ENCODE measurements at places on chromosomes 3 and 15.

GRCh38 chr3:115833074-115833473, 209.8 kb downstream of the GAP43 start:
- DNase-seq: no peak

DNA sequence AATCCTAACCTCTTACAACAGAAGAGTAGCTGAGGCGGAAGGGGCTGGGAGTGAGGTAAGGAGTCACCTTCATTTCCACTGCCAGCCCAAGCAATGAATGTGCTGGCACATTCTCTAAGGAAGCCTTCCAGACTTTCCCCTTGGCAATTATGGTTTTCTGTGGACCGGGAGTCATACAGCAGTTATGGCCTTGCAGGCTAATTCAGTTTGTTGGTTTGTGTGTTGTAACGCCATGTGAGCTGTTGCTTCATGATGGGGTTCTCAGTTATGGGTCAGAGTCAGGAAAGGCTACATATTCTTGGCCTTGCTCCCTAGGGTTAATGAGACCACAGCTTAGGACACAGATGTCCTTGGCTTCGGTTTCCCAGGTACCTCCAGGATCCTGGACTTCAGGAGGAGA, 137.0 kb downstream of the ADAMTS17 start:
- no peak for DNase-seq

- DNase-seq: no peak
These were observed 244.2 kb upstream of the EPHA3 start for GRCh38 chr3:88863196-88863595.

DNA sequence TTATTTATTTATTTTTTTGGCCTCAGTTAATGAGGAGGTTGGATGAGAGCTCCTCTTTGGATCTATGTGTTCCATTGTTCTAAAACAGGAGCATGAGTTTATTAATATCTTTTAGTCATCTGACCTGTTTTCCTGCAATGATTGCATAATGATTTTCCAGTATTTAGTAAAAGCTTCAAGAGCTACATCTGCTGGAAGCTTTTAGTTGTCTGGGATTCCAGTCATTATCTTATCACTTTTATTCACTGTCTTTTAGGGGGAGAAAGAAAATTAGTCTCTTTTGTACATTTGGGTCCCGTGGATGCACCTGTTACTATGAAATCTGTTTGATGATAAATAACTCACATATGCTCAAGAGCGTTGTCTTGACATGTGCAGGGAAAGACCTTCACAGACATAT, 1270.0 kb downstream of the ROBO1 start:
- no peak for DNase-seq

DNA sequence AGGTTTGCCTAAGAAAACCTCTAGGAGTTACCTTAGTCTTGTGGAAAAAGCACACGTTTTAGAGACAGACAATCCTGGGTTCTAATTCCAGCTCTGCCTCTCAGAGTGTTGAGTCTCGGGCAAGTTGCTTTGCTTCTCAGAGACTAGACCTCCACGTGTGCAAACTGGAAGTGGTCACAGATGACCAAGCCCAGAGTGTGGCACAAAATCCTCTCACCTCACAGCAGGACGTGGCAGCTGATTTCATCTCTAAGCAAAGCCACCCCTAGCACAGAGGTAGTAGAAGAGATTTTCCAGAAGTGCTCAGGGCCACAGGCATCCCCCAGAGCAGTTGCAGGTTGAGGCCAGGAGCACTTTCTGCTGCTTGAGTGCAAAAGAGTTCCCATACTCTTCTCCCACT, 79.2 kb downstream of the CD47 start:
- no peak for DNase-seq

DNA sequence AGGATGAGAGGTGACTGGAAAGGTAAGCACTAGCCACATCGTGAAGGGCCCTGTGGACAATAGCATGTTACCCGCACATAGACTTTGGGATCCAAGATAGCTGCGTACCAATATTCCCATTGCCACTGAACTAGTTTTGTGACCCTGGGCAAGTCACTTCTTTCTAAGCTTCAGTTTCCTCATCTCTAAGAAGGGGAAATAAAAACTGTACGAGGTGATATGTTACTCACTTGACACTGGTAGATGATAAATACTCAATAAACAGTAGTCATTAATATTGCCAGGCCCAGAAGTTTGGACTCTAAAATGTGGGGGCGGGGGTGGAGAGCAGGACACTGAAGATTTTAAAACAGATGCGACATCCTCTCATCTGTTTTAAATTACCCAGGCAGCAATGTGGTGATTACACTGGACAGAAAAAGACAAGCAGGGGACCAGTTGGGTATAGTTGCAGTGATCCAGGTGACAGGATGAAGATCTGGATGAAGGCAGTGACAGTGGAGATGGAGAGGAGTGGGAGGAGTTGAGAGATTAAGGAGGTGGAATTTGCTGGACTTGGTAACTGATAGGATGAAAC, 2.5 kb downstream of the ATG7 start:
- no peak for DNase-seq

- no peak for DNase-seq
These were observed 7.7 kb downstream of the TKT start for GRCh38 chr3:53248161-53248560.

GRCh38 chr3:189588070-189588469, 43.1 kb upstream of the TP63 start:
- no peak for DNase-seq

- DNase-seq: no peak
These were observed 168.5 kb upstream of the TPM1 start for GRCh38 chr15:62874064-62874463.

DNA sequence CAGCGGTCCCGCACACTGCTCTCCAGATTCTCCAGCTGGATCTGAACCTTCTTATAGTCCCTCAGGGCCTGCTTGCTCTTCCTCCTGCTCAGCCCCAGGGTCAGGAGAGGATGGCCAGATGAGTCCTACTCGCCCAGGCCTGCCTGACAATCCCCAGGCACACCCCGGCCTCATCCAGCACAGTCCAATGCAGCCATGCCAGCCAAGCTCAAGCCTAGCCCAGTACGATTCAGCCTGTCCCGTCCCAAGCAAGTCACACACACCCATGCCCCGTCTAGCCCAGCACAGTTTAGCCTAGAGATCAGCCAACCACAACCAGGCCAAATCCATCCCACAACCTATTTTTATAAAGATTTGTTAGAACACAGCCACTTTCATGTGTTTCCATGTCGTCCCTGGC, 16.8 kb downstream of the PLXNB1 start:
- DNase-seq: no peak

GRCh38 chr3:20563985-20564384, 378.0 kb upstream of the SGO1 start:
- DNase-seq: no peak

- DNase-seq: no peak
These were observed 3.3 kb upstream of the ALAS1 start for GRCh38 chr3:52194485-52195290.

GRCh38 chr3:79521221-79521848, 246.5 kb downstream of the ROBO1 start:
- DNase-seq: no peak

GRCh38 chr3:128040660-128041059, 11.6 kb upstream of the SEC61A1 start:
- DNase-seq: no peak

GRCh38 chr3:1214933-1215332, 122.1 kb downstream of the CNTN6 start:
- no peak for DNase-seq

DNA sequence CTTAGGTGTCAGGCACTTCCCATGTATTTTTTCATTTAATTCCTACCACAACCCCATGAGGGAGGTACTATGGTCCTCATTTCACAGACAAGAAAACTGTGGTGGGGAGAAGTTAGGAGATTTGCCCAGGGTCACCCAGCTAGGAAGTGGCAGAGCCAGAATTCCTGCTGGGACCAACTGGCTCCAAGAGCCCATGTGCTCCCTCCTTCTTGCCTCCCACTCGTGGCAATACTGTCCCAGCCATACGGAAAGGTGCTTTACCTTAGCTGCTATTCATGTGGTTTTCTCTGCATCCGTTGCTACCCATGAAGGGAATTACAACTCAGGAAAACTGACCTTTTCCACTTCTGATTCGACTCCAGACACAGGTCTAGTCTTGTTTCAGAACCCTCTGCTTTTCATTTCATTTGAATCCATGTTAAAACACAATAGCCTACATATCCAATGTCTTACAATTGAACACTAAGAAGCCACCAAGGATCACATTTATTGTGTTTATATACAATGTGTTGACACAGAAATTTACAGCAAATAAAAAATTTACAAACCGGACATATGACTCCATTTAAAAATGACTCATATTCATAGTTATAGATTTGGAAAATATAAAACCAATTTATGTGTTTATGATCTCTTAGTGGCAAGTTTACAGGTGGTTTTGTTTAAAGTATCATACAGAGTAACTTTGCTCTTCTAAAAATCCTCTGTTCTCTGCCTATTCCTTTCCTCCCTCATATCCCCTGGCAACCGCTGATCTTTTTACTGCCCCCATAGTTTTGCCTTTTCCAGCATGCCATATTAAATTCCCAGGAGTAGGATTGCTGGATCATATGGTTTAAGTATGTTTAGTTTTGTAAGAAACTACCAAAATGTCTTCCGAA, 58.8 kb downstream of the BTD start:
- no peak for DNase-seq

DNA sequence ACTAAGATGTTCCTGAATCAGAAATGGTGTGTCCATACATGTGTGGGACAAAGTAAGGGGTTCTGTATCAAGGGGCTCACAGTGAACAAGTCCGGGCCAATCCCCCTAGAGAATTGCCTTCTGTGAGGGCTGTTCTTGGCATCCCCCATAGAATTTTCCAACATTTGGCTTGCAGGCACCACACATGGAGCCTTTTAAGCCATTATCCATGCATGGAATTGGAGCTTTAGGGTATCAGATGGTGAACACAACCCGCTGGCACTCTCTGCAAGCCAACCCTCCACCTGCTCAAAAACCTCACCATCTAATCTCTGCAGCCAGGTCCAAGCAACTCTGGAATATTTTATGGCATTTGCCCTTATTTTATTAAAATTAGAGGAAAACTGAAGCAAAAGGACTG, 278.7 kb downstream of the ERC2 start:
- DNase-seq: no peak
